Chondrocyte (in vitro differentiated cells): ENCODE measurements at places on chromosomes 12 and 14. TPM values are rescaled to one million over a fixed set of nuclear protein-coding genes. Genes with fewer than 3 reads are reported as not detected.

Gene SERPINA5
- 0.50 to 0.54 TPM in 2 of 3 replicates, not detected in the other for total RNA-seq

Gene KRT75
- not detected in 3 replicates for total RNA-seq

Gene SIX1
- 92.0 to 204 TPM (median 94.6 TPM) in 3 replicates for total RNA-seq

Gene FAIM2
- 0.47 to 1.3 TPM (median 0.74 TPM) in 3 replicates for total RNA-seq

Gene TC2N
- 9.1 to 14.4 TPM (median 11.2 TPM) in 3 replicates for total RNA-seq

Gene SAMD4A
- 53.3 to 59.3 TPM (median 57.0 TPM) in 3 replicates for total RNA-seq

Gene OR6C2
- total RNA-seq: not detected in 3 replicates

Gene NKX2-1
- total RNA-seq: not detected in 3 replicates

Gene OR4K5
- not detected in 3 replicates for total RNA-seq

Gene LRRC10
- not detected in 3 replicates for total RNA-seq

Gene PLEKHG7
- not detected in 3 replicates for total RNA-seq

Gene TMEM132D
- 1.4 to 3.7 TPM (median 3.1 TPM) in 3 replicates for total RNA-seq

Gene SYT1
- 0.37 to 2.1 TPM (median 0.64 TPM) in 3 replicates for total RNA-seq

Gene KRT3
- total RNA-seq: not detected in 3 replicates
